ENCODE measurements at places on chromosomes 5 and 9. TPM values are rescaled to one million over a fixed set of nuclear protein-coding genes. Genes with fewer than 3 reads are reported as not detected.

DNA sequence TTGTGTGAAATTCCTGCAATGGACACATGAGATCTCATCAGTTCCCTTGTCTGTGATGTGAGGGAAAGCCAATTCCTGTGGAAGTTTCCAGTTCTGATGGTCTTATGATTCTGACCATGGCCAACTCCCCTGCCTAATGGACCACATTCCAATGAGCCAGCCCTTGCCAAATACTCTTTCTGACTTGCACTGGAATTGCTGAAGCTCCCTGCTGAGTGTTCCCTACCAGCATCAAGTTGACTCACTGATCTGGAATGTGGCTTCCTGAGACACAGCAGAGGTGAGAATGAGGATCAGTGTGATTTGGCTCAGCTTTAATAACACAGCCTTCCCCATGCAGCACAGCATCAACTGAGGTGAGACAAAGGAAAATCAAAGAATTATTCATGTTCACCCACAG, 427.8 kb downstream of the KDM4C start:
- no peaks in the 10 kb centered on the region for H3K4me1 ChIP-seq
- DNase-seq = no peak
- H3K27ac ChIP-seq = no peak overlapping the region
- H3K4me3 ChIP-seq = no peak overlapping the region

- no peak overlapping the region for H3K27ac ChIP-seq
- no peaks in the 10 kb centered on the region for H3K4me1 ChIP-seq
- H3K27me3 ChIP-seq = no peaks in the 10 kb centered on the region
- H3K36me3 ChIP-seq = no peaks in the 10 kb centered on the region
- no peak overlapping the region for H3K4me3 ChIP-seq
These were observed 182.2 kb upstream of the ISL1 start for GRCh38 chr5:51201024-51201423.

Gene TGFBI
- total RNA-seq = 0.10 TPM

Gene LHX6
- not detected for total RNA-seq

DNA sequence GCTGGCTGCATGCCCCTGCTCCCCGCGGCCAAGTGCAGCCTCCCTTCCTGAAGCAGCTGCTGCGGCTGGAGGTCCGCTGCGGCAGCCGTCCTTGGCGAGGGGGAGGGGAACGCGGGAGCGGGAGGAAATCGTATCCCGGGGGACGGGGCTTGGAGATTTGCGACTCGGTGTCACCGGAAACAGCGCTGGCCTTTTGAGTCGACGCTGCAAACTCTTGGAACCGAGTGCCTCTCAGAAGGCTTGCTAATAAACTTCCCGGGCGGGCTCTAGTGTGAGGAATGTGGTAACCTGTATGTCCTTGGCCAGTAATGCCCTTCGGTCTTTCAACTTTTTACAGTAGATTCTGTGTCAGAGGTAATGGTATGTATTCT, 82.7 kb downstream of the PTPDC1 start:
- no peak for DNase-seq
- H3K4me1 ChIP-seq = peaks cover 57% of the 10 kb centered on the region
- peaks cover 18% of the 10 kb centered on the region for H3K36me3 ChIP-seq
- peak overlapping the region; percentile 87 for H3K4me3 ChIP-seq

Gene BTNL9
- not detected for total RNA-seq

Gene SPATA31D4
- not detected for total RNA-seq

- no peak overlapping the region for H3K27ac ChIP-seq
- H3K4me3 ChIP-seq = no peak overlapping the region
- no peaks in the 10 kb centered on the region for H3K4me1 ChIP-seq
- no peak for DNase-seq
These were observed 53.3 kb downstream of the SEMA6A start for GRCh38 chr5:116521173-116521872.

GRCh38 chr5:96244696-96245095, 188.4 kb downstream of the PCSK1 start:
- no peak overlapping the region for H3K27ac ChIP-seq
- H3K27me3 ChIP-seq = peaks cover 6% of the 10 kb centered on the region
- no peak for DNase-seq
- no peaks in the 10 kb centered on the region for H3K4me1 ChIP-seq
- H3K36me3 ChIP-seq = no peaks in the 10 kb centered on the region

- H3K27ac ChIP-seq = no peak overlapping the region
- H3K4me1 ChIP-seq = peaks cover 2% of the 10 kb centered on the region
- no peaks in the 10 kb centered on the region for H3K36me3 ChIP-seq
These were observed 21.4 kb upstream of the CCNJL start for GRCh38 chr5:160333721-160334120.

DNA sequence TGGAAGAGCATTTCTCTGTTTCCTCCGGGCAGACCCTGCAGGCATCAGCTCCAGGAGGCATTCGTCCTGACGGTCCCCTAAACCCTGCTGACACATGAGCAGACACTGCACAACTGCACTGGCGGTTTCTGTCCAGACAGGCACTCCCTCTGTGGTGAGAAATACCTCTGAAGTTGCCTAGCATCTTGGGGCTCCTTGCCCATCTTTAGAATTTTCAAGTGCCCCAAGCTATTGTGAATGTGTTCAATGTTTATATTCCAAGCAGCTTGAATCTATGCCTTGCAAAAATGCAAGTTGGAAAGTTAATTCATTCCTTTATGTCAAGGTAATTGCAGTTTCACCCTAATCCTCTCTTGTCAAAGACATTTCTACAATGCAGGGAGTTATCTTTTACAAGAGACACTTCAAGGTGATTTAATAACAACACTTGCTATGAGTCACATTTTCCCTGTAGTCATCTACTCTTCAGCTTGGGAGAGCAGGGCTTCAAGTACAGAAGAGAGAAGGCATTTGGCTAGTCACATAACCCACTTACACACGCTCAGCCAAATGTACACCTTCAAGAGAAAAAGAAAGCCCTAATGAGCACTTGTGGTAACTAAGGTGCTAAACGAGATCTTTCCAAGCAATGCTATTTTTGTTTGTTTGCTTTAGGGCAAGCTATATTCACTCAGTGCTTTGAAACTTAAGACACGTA, 302.5 kb downstream of the MLLT3 start:
- no peak for DNase-seq
- peaks cover 92% of the 10 kb centered on the region for H3K4me1 ChIP-seq
- H3K27me3 ChIP-seq = no peaks in the 10 kb centered on the region
- H3K4me3 ChIP-seq = no peak overlapping the region
- H3K27ac ChIP-seq = peak overlapping the region; percentile 69

GRCh38 chr5:107476783-107477182, 194.0 kb downstream of the EFNA5 start:
- no peaks in the 10 kb centered on the region for H3K36me3 ChIP-seq
- DNase-seq = peak; percentile 41
- H3K27me3 ChIP-seq = peaks cover 4% of the 10 kb centered on the region

GRCh38 chr5:19175776-19176570, 812.0 kb downstream of the CDH18 start:
- no peak for DNase-seq
- H3K4me3 ChIP-seq = no peak overlapping the region
- no peaks in the 10 kb centered on the region for H3K27me3 ChIP-seq
- H3K4me1 ChIP-seq = no peaks in the 10 kb centered on the region

Gene KCTD16
- 0.08 TPM for total RNA-seq

- no peaks in the 10 kb centered on the region for H3K36me3 ChIP-seq
- H3K27me3 ChIP-seq = no peaks in the 10 kb centered on the region
- no peak overlapping the region for H3K4me3 ChIP-seq
These were observed 337.5 kb upstream of the ZNF608 start for GRCh38 chr5:125083981-125084380.

Gene HRH2
- 25.5 TPM for total RNA-seq

DNA sequence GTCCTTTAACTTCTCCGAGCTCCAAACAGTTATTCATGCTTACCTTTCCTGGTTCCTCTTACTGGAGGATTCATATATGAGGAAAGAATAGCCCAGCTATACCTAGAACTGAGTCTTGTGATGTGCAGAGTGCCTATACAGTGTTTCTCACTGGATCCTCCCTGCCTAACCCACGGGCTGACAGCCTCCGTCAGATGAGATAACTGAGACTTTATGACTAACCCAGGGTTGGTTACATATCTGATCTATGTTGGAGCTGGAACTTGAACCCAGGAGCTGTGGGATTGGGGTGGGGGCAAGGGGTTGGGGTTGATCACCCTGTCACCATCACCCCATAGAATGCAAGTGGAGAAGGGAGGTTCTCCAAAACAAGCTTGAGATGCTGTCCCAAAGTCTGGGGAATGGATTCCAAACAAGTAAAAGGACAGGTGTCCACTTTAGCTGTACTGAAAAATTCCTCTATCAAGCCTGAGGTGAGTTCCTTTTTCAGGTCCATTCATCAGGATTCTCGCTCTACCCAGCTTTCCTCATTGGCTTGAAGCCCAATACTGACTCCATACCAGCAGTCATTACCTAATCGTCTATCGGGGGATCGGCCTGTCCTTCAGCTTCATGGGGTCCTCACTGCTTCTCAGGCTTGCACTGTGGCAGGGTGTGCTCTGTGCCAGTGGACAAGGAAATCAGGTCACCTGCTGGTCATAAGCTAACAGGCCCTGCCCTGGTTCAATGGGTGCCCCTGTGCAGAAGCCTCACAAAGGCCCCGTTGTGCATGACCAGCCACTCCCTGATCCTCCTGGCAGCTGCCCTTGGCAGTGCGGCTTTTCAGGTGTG, 100.6 kb downstream of the ARHGAP26 start:
- H3K27me3 ChIP-seq = no peaks in the 10 kb centered on the region
- no peaks in the 10 kb centered on the region for H3K36me3 ChIP-seq
- DNase-seq = no peak
- H3K27ac ChIP-seq = no peak overlapping the region

Gene DPP7
- total RNA-seq = 206 TPM

DNA sequence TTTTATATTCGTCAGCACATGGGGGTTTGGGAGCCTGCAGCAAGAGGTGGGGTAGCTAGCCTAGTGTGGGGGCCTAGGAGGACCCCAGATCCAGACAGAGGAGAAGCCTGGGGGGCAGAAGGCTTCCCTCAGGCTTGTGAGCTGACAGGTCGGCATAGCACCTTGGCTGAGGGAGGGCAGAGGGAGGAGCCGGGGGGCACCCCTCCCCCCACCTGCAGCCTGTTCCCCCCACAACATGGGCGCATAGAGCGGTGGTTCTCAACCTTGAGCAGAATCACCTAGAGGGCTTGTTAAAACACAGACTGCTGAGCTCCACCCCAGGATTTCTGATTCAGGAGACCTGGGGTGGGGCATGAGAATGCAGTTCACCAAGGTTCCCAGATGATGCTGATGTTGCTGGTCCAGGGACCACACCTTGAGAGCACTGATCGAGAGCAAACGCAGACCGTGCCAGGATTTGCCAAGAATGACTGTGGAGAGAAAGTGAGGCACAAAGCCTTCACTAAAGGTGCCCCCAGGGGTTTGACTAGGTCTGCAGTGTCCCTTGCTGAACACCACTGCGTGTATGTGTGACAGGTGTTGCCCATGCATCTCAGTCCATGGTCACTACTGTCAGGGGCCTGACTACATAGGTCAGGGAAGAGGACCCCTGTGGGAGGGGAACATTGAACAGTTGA, 163.3 kb downstream of the MACROH2A1 start:
- no peaks in the 10 kb centered on the region for H3K27me3 ChIP-seq
- no peak overlapping the region for H3K4me3 ChIP-seq
- H3K36me3 ChIP-seq = no peaks in the 10 kb centered on the region
- no peak overlapping the region for H3K27ac ChIP-seq

Gene CDH10
- total RNA-seq = not detected

DNA sequence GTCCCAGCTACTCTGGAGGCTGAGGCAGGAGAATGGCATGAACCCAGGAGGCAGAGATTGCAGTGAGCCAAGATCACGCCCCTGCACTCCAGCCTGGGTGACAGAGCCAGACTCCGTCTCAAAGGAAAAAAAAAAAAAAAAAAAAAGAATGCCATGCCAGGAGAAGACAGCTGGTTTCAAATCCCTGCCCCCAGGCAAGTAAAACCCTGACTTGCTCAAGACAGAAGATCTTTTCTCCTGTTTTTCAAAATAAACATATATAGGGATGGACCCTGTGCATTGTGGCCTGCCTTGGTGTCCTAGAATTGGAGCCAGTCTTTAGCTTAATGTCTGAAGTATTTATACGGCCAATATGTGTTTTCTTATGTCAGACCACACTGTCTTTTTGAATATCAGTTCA, 177.1 kb downstream of the NR3C1 start:
- H3K27me3 ChIP-seq = no peaks in the 10 kb centered on the region
- peaks cover 55% of the 10 kb centered on the region for H3K4me1 ChIP-seq
- no peak for DNase-seq
- no peak overlapping the region for H3K4me3 ChIP-seq

DNA sequence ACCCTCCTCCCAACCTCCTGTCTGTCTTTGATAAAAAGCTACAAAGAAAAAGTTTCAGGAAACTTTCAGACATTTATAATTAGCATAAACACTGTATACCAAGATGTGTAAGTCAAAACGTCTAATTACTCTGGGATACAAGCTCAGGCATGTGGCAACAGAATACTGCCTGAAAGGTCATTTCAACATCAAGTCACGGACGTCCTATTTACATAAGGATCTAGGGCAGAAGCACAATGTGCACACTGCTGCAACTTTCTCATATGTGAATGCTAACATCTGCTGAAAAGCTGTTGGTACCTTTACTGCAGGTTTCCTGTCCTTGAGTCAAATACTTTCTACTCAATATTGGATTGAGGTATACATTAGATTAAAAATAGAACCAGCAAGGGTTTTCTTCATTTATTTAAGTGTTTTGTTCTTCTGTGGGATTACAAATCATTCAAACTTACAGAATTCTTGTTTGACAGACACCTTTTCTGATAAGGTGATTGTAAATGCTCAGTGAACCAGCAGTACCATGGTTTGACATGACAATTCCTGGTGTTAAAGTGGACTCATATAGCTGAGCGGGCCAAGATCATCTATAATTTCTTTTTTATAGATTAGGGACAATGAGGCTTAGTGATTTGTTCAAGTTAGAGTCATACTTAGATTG, 36.8 kb downstream of the ELL2 start:
- no peak overlapping the region for H3K4me3 ChIP-seq
- H3K36me3 ChIP-seq = no peaks in the 10 kb centered on the region
- DNase-seq = no peak
- H3K27ac ChIP-seq = no peak overlapping the region

GRCh38 chr9:82511626-82512025, 523.1 kb downstream of the SPATA31D1 start:
- H3K27ac ChIP-seq = no peak overlapping the region
- H3K4me3 ChIP-seq = no peak overlapping the region
- no peaks in the 10 kb centered on the region for H3K36me3 ChIP-seq

Gene ZNF474
- not detected for total RNA-seq

DNA sequence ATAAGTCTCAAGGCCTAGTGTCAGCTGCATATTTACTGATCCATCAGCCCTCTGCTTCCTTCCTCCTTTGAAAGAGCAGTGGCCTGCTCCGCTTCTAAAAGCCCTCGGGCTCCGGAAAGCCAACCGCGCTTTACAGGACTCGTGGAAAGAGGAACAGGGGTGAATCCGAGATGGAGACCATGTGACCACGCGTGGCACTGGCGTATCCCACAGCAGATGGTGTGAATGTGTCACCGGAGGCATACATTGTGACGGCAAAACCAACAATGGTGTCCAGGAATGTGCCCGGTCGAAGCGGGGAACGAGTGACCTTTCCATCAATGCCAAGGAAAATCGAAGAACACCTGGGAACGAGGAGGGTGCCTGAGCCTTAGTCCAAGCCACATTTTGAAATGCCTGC, 484.6 kb downstream of the SPATA31A7 start:
- H3K27ac ChIP-seq = no peak overlapping the region
- H3K27me3 ChIP-seq = no peaks in the 10 kb centered on the region
- no peak overlapping the region for H3K4me3 ChIP-seq
- no peak for DNase-seq
- H3K4me1 ChIP-seq = no peaks in the 10 kb centered on the region
- H3K36me3 ChIP-seq = no peaks in the 10 kb centered on the region

Measured in activated CD4-positive, alpha-beta T cell treated with anti-CD3 and anti-CD28 coated beads, Interleukin-2, amount 10 ng/mL, durations not matched to agents 7 days and 5 days (primary cell).